Activated CD4-positive, alpha-beta T cell treated with anti-CD3 and anti-CD28 coated beads, Interleukin-2, amount 50 U/mL, for 4 hours (primary cell): ENCODE measurements at places on chromosomes 6 and 20.
A peak's percentile ranks its signal among the peaks of the same experiment; 100 is the strongest.

DNA sequence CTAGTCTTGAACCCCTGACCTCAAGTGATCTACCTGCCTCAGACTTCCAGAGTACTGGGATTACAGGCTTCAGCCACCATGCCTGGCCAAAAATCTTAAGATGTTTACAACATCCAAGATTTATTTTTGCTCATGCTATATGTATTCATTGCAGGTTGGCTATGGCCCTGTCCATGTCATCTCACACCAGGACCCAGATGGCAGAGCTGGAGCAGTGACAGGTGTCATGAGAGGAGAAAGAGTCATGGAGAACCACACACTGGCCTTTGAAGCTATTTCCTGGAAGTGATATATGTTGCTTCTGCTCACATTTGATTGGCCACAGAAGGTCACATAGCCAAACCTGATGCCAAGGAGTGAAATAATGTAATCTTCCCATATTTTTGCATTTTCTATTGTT, 13.8 kb upstream of the DDR1 start:
- DNase-seq = no peak

GRCh38 chr20:49349694-49350252, 71.9 kb upstream of the ZNFX1 start:
- DNase-seq = no peak

- DNase-seq = no peak
Observed at GRCh38 chr6:122472022-122472340, 374 bp upstream of the SERINC1 start.

DNA sequence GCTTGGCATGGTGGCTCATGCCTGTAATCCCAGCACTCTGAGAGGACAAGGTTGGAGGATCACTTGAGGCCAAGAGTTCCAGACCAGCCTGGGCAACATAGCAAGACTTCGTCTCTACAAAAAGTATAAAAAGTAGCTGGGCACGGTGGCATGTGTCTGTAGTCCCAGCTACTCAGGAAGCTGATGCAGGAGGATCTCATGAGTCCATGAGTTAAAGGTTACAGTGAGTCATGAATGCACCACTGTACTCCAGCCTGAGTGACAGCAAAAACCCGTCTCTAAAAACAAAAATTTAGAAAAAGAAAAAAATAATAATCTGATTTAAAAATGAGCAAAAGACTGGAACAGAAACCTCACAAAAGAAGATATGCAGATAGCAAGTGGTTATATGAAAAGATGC, 279.7 kb downstream of the RNGTT start:
- DNase-seq = no peak

DNA sequence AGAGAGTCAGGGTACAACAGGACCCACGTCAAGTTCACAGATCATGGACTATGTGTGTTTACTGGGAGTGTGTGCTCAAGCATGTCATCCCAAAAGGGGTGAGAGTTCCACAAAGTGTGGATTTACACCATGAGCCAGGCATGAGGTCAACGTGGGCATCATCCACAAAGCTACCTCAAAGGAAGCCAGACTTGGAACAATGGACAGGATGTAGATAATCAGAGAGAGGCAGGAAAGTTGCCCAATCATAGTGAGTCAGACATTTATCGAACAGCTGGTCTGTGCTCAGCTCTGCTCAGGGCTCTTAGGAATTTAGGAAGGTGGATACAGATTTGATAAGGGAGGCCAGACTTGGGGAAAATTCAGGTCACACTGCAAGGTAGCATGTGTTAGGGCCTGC, 317.2 kb upstream of the CDYL start:
- no peak for DNase-seq

DNA sequence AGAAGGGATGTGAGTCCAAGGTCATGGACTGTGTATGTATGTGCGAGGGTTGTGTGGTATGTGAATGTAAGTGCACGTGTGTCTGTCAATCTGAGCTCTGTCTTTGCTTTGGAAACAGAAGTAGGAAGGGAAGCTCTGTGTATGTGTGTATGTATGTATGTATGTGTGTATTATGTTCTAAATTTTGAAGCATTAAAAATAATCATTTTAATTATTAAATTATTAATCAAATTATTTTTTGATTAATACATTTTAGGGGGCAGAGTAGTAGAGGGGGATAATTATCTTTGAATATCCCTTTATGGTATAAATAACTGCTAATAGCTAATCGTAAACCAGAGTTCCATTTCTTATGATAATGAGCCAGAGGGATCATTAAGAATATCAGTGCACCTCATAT, 42.8 kb downstream of the SH3BGRL2 start:
- DNase-seq = no peak

DNA sequence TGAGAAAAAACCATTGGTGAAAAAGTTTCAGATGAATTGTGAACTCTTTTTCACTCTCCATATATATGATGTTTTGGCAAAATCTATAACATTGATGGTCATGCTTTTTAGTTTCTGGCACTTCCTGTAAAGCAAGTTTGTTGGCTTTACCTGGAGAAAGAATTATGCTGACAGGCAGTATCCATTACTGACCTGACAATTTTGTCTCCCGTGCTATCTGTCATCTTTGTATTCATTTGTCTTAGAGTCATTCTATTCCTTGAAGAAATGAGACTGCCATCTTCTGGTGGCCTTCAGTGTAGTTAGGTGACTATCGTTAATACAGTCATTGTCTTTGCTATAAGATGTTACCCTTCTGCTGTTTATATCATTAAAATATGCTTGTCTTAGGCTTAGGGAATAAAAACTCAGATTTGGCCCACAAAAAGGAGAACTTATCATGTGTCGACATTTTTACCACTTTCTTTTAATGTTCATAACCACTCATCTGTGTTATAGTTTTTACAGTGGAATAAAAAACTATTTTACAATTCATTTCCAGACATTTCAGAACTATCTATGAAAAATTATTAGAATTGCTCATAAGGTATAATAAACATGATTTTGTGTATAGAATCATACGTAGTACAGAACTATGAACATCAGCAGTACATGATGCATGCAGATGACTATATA, 707.0 kb downstream of the EPM2A start:
- DNase-seq = no peak

GRCh38 chr20:51624157-51624731, 81.7 kb upstream of the NFATC2 start:
- peak; percentile 59 for DNase-seq

GRCh38 chr20:3796477-3797225, 541 bp downstream of the CDC25B start:
- DNase-seq = no peak

DNA sequence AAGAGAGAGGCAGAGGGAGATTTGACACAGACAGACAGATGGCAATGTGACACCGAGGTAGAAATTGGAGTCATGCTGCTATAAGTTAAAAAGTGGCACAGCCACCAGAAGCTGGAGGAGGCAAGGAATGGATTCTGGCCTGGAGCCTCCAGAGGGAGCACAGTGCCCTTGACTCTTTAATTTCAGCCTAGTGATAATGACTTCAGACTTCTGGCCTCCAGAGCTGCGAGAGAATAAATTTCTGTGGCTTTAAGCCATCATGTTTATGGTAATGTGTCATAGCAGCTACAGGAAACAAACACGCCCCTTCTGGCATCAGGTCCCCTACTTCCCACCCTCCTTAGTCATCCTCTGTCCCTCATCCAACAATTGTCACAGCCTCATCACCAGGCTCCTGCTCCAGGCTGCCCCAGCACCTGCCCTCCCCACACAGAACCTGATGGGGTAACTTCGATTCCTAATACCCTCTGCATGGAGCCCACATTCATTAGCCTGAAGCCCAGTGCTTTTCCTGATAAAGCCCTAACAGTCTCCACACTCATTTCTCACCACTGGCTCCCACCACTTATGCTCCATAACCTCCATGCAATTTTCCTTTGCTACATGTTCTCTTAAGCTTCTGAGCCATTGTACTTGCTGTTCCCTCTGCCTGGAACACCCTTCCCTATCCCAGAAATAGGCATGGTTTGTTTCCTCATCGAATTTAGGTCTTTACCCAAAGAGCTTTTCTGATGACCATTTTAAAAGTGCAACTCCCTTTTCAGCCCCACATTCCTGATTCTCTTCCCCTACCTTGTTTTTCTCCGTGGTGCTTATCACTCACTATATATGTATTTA, 69.7 kb upstream of the TOX2 start:
- DNase-seq = no peak

DNA sequence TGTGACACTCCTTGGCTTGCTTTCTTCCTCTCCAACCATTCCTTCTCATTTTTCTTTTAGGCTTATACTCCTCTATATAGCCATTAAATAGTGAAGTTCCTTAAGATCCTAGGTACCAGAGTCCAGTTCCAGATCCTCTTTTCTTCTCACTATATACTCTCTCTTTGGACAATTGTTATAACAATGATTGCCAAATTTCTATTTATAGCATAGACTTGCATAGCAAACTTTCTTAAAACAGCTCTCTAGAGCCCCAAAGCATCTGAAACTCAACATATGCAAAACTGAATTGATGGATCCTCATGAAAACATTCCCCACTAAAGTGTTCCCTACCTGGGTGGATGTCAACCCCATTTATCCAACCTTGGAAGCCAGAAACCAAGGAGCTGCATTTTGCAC, 13.4 kb downstream of the PHIP start:
- no peak for DNase-seq

GRCh38 chr20:61442718-61443117, 190.7 kb downstream of the CDH4 start:
- no peak for DNase-seq

DNA sequence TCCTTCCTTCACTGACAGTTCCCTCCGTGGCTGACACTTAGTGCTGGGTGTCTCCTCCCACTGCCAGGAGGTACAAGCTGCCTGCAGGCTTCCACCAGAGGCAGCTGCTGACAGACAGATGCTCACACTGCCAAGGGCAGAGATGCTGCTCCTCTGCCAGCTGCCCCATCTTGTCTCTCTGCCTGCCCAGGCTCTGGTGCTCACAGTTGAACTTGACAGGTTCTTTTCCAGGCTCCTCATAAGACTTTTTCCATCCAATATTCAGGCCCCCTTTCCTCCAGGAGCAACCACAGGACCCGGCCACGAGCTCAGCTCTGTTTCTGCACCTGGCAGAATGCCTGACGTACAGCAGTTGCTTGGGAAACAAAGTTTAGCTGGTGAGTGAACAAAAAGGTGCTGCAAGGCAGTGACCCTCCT, 79.8 kb downstream of the PSMB1 start:
- DNase-seq = no peak

GRCh38 chr6:55069132-55069781, 105.1 kb upstream of the HCRTR2 start:
- no peak for DNase-seq

GRCh38 chr6:106586815-106587415, 42.4 kb downstream of the RTN4IP1 start:
- no peak for DNase-seq

DNA sequence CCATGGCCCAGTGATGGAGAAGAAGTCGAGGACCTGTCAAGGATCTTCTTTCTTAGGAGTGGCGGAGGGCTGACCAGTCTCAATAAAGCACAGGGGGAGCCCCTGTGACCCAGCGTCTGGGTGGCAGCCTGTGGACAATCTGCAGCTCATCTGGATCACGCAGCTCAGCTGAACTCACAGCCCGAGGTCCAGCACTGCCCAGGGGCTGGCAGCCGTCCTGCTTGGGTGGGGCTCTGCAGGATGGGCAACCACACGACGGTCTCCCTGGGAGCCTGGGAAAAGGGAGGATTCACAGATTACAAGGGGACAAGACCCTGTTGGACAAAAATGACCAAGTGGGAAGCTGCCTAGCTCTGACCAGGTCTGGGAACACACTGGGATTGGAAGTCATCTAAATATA, 110.8 kb downstream of the MYLK4 start:
- no peak for DNase-seq

GRCh38 chr20:101975-102374, 14.5 kb downstream of the DEFB125 start:
- DNase-seq = no peak

GRCh38 chr6:37236921-37237320, 20.7 kb upstream of the TBC1D22B start:
- no peak for DNase-seq

DNA sequence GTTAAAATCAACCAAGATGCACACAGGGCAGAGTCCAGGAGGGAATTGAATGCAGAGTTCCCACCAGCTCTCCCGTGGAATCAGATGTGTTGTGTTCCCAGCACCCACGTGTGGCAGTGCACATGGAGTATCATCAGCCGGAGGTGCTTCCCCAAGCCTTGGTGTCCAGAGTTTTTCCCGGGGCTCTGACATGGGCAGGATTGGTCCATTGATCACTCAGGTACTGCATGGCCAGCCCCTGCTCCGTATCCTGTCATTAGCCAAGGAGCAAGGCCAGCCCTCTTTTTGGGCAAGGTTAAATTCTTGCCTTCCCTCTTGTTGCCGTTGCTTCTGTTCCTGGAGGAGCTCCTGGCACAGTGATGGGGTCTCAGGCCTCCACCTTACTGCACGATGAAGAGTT, 28.6 kb upstream of the SLC22A1 start:
- no peak for DNase-seq

GRCh38 chr6:34771727-34772126, 14.4 kb downstream of the SNRPC start:
- DNase-seq = no peak

- no peak for DNase-seq
Observed at GRCh38 chr20:63856098-63856511, 5.2 kb upstream of the ABHD16B start.

- no peak for DNase-seq
Observed at GRCh38 chr6:20542927-20543602, 8.8 kb downstream of the CDKAL1 start.

DNA sequence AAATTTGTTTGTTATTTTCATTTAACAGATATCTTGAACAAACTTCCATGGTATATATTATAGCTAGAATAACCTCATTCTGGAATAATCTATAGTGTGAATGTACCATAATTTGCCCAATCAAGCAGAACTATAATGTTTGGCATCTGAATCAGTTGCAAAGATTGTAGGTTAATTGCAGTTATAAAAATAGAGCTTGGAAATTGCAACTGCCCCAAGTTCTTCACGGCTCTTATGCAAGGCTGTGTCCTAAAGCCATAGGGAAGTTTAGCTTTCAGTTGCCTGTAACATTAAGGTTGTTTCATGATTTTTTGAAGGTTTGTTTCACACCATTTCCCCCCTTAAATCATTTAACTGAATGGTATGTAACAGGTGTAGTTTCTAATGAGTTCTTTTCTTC, 19.4 kb downstream of the NQO2 start:
- no peak for DNase-seq

- no peak for DNase-seq
Observed at GRCh38 chr20:62814060-62814708, 2.7 kb upstream of the COL9A3 start.

GRCh38 chr6:39330476-39330875, 8.0 kb upstream of the KCNK16 start:
- DNase-seq = no peak

DNA sequence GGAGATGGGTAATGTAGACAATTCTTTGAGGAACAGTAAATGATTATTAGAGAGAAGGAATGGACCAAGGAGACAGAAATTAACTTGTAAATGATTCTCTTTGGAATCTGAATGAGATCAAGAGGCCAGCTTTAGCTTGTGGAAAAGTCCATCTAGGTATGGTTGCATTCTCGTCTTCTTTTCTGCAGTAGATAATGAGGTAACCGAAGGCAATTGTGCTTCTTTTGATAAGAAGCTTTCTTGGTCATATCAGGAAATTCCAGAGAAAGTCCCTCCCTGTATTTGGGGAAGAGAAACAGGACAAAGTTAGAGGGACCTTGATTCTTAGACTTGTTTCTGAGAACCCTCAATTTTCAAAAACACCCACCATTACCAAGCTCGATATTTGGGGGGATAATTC, 109.1 kb upstream of the PRSS16 start:
- DNase-seq = no peak
